Fibroblast of pulmonary artery (primary cell): ENCODE measurements at places on chromosomes 11 and 22.

- DNase-seq = no peak
These were observed 16.7 kb downstream of the MPPED1 start for GRCh38 chr22:43428521-43428920.

DNA sequence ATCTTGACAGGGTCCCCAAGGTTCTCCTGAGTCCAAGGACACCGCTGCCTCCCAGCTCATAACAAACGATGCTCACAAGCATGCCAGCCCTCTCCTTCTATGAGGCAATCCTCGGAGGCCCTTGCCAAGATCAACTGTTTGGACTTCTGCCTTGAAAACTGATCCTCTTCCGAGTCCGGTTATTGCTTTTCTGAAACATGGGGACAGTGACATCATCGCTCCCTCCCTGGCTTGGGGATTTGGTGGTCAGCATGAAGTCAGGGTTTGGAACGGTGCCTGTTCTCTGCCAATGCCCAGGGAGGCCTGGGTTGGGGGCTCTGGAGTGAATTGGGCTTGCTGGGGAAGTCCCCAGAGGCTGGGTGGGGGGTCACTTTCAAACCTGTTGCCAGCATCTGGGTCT, 149.3 kb downstream of the FBXO7 start:
- peak; percentile 79 for DNase-seq

DNA sequence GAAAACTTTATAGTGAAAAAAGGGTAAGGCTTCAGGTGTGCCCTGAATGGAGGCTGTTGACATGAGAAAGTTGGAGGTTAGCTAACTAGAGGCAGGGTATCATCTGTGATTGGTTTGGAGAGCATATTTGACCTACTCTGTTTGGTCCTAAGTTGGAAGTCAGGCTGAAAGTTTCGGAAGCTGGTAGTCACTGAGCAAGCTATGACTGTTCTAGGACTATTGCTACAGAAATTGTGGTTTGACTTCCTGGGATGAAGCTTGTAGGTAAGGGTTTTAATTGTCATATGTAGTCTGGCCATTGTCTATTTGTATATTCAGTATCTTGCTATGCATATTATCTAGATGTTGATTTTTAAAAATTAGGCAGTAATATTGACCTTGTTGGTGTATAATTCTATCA, 565.0 kb downstream of the TMEM135 start:
- DNase-seq = no peak

DNA sequence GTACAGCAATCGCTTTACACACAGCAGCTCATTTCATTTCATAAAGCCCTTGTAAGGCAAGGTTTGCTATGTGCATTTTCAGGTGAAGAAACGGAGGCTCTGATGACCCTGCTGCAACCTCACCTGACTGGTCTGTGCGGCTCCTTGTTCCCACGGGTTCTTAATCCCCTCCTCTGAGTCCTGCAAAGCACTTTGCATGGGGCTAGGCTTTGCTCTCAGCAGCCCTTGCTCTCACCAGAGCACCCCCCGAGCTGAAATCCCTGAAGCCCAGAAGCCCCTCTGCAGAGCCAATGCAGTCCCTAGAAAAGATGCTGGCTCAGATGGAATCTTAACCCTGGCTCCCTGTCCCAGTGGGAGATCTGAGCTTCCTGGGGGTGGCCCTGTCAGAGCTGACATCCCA, 11.0 kb upstream of the APOL6 start:
- no peak for DNase-seq

GRCh38 chr11:70851907-70852306, 400.5 kb downstream of the SHANK2 start:
- DNase-seq = no peak

DNA sequence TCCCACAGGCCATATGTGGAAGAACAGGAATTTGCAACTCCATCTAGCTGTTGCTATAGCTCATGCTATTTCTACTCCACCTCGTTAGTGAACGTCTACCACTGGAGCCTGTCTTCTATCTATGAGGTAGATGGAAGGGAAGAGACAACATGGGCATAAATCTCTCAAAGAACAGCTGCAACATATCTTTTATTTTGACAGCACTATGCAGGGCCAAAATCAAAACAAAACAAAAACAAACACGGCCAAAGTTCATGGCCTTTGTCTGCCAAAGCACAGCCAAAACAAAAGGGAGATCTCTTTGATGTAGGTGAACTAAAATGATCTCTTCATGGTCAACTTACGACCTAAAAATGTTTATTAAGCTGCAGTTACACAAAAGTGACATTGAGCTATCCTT, 215.2 kb upstream of the MPPED2 start:
- DNase-seq = no peak

GRCh38 chr11:101336155-101336554, 206.5 kb upstream of the PGR start:
- no peak for DNase-seq
